ENCODE measurements at places on chromosomes 4 and X.
A peak's percentile ranks its signal among the peaks of the same experiment; 100 is the strongest.

DNA sequence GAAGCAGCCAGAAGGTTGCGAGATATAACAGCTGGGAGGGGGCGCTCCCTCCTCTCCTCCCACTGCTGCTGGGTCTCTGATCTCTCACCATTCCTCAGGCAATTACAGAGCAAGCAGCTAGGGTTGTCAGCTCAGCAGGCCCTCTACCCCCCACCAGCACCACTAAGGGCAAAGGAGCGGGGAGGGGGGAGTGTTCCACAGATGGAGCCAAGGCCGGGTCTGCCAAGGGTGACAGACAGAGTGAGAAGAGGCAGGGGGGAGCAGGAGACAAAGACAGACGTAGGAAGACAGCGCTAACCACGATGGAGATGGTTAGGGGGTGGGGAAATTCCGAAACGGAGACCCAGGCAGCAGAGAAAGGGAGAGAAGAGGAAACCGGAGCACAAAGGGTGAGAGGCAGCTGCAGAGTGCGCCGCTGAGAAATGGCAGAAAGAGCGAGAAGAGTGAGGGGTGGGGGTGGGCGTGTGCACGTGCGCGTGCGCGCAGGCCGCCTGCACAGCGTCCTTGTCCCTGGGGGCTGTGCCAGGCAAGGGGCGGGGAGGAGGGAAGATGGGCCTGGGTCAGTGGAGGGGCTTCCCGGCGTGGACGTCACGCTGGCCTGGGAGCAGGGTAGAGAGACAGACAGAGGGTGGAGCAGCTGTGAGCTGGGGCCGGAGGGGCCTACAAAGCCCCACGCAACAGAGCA, 6.9 kb downstream of the L1CAM start:
- no peak for DNase-seq

DNA sequence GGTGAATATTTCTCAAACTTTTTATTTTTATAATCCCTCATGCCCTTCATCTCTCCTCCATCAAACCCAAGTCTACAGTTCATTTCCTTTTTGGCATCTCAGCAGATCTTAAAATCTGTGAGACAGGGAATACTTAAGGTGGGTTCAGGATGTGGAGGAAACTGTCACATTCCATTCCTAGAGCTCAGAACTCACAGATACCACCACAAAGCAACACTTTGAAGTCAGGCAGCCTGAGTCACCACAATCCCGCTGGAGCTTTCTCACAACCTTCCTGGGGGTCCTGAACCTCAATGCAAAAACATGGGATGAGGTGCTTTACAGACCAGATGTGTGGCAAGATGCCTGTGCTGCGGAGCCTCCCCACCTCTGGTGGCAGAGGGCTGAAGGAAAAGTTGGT, 63.2 kb downstream of the HHIP start:
- DNase-seq, result no peak

GRCh38 chr4:22514481-22514880, 1.4 kb downstream of the ADGRA3 start:
- peak; percentile 8 for DNase-seq

GRCh38 chr4:102430461-102430910, 70.7 kb upstream of the NFKB1 start:
- peak; percentile 22 for DNase-seq

GRCh38 chr4:111537871-111538270, 607.4 kb upstream of the FAM241A start:
- DNase-seq, result no peak

DNA sequence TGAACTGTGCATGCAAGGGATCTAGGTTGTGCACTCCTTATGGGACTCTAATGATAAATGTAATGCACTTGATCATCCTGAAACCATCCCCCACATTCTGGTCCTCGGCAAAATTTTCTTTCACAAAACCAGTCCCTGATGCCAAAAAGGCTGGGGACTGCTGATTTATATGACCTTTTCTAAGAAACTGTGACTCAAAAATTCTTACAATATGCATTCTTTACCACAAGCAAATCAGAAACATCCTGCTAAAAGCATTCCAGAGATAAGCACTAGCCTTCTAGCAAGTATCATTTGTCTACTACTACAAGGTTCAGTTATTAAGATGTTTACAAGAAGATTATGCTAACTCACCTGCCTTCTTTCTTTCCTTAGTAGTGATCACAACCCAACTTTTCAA, 166.5 kb upstream of the PCDH7 start:
- DNase-seq, result no peak

GRCh38 chrX:77918568-77918967, 8.1 kb downstream of the ATP7A start:
- DNase-seq, result no peak

DNA sequence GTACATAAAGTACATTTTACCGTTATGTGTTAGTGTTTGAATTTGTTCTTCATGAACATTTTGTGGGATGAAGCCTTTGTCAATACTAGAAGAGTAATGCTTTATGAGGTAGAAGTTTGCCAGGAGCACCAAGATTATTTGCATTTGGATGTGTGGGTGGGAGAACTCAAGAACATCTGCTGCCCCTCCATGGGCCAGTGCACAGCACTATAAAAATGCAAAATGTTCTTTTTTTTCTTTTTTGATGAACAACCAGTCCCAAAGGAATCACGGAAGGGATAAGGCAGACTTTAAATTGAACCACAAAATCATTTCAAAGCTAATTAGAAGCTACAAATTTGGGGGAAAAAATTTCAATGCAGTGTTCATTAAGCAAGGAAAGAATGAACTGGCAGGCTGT, 300.3 kb upstream of the NWD2 start:
- no peak for DNase-seq

DNA sequence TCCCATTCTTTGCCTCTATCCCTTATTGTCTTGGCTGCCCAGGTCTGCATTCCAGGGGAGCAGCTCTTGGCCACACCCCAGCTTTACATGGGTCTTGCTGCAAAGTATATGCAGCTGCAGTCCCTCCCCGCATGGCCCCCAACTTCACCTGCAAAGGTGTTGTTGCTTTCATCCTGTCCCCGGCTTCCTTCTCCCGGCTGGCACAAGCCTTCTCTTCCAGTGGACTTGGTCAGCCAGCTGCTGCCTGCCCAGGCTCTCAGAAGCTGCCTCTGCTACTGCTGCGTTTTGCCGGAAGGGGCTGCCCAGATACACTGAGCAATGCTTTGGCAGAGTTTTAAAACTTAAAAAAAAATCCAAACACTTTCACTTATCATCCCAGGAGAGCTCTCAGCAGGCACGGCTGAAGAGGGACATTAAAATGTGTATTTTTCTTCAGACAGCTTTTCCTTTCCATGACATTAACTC, 121.2 kb upstream of the PDLIM3 start:
- DNase-seq, result peak; percentile 30

DNA sequence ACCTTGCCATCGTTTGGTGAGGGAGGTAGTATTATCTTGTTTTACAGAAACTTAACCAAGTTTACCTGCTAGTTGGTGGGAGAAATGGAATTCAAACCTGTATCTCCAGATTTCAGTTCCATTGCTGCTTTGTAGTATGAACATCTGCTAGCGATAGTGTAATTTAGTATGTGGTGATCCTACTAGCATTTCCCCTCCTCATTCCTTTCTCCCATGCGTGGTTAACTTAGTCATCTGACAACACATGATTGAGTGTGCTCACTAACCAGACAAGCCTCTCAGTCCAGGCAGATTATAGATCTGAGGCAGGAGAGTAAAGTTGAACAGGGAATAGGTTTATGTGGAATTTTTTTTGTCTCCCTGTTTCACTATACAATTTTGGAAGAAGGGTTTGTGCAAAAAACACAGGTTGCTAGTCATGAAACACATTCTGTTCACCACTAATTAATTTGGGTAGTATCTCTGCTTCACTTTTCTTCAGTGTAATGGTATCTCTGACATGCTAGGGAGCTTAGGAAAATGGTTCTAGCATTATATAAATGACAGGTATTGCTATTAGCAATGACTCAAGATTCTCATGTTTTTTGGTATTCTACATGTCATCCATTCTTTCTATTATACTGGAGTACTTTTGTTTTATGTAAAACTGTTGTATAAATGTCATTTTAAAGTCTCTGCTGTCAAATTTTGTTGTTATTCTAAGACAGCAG, 21.7 kb downstream of the RBPJ start:
- no peak for DNase-seq

GRCh38 chrX:132948648-132949260, 9.7 kb downstream of the HS6ST2 start:
- no peak for DNase-seq

GRCh38 chrX:47936940-47937317, 66.9 kb downstream of the ZNF182 start:
- no peak for DNase-seq

DNA sequence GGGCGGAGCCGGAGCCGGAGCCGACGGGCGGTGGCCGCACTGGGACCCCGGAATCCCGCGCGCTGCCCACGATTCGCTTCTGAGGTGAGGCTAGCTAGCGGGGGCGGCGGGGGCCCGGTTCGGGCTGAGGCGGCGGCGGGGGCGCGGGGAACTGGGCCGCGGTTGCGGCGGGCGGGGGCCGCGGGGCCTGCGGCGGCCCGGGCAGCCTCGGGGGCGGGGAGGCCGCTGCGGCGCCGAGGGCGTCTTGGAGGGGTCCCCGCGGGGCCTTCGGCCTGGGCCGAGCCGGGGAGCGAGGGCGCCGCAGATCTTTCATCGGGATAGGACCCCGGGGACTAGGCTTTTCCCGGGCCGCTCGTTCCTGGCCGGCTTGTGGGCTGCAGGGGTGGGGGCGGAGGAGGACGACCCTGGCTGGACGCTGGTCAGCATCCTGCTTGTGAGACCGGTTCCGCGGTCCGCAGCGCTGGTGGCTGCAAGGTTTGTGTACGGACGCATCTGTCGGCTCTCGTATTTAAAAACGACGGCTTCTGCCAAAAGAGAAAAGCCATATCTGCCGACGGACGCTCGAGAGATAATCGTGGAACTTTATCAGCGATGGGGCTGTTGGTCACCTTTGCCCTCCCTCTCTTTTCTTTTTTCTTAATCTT, 419 bp downstream of the ADD1 start:
- DNase-seq, result no peak

- no peak for DNase-seq
Observed at GRCh38 chr4:152920768-152921167, 15.4 kb upstream of the FHDC1 start.

DNA sequence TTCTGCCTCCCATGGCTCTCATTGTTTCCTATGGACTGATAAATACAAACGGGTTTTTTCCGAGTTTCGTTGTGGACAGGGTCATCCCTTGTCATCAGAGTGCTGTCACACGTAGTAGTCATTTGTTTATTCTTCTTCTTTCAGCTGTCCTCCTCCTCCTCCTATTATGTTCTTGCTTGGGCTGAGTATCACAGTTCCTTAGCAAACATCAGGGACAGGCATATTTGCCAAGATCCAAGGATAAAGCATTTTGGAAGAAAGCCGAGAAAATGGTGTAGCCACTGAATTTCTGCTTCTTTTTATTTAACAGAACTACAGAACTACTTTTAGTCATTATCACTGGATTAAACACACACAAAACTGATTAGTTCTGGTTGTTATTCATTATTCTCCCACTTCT, 167.9 kb downstream of the MAML3 start:
- DNase-seq, result no peak

DNA sequence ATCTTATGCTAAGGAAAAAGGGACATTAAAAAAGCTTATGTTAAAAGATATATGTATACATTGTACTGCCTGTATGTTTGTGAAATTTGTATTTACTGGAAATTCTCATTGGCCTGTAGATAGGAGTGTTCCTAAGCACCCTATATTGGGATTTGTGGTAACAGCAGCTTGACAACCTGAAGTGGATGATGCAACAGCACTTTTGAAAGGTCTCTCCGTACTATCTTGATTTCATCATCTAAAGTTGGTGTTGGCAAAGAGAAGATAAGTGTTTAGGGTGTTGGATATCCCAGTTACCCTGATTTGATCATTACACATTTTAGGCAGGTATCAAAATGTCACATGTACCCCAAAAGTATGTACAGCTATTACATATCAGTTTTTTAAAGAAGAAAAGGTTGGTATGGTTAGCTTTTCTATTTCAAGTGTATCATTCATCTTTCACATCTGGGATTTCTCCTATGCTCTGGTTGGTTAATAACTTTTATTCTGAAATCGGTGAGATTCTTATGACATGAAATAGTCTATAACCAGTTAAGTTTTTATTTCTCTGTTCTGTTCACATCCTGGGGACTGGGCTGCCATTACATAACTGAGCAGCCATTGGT, 10.3 kb downstream of the HADH start:
- DNase-seq, result no peak

GRCh38 chrX:84186603-84187532, 1.1 kb downstream of the RPS6KA6 start:
- DNase-seq, result no peak

- DNase-seq, result no peak
Observed at GRCh38 chrX:20056704-20057103, 60.0 kb downstream of the MAP7D2 start.

GRCh38 chr4:107793996-107794395, 30.7 kb upstream of the SGMS2 start:
- DNase-seq, result no peak

- no peak for DNase-seq
Observed at GRCh38 chr4:86233681-86234080, 126.2 kb downstream of the MAPK10 start.

GRCh38 chr4:88230969-88231771, 53.2 kb downstream of the PPM1K start:
- no peak for DNase-seq

DNA sequence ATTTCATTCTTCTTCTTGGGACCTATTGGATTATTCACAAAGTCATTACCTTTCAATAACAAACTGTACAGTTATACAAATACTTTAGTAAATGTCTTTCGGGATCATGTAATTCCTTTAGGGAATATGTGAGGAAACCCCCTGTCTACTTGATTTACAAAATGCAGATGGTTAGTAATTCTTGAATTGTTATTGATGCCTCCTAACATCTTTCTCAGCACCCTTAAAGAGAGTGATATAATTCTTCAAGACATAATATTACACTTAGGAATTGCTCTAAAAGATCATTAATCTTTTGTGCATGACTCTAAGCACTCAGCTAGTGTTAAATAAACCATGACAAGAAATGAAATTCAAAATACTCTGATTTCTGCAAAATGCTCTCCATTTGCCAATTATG, 988.1 kb upstream of the HS3ST1 start:
- no peak for DNase-seq

GRCh38 chrX:47523297-47523696, 37.7 kb upstream of the ARAF start:
- peak; percentile 66 for DNase-seq

- no peak for DNase-seq
Observed at GRCh38 chrX:138872537-138872936, 161.0 kb upstream of the FGF13 start.

GRCh38 chrX:37922928-37923327, 75.6 kb upstream of the DYNLT3 start:
- DNase-seq, result no peak

- no peak for DNase-seq
Observed at GRCh38 chrX:119230850-119231249, 5.2 kb upstream of the PGRMC1 start.
